Right lung (tissue), 10 donors: ENCODE measurements at places on chromosomes 11 and 22. TPM values are rescaled to one million over a fixed set of nuclear protein-coding genes. Genes with fewer than 3 reads are reported as not detected.

Gene PARVG
- polyA plus RNA-seq: 4.3 TPM

Gene IL10RA
- 4.9 TPM for polyA plus RNA-seq

Gene BRSK2
- 0.55 TPM for polyA plus RNA-seq

Gene SYT9
- polyA plus RNA-seq: 0.13 TPM

Gene SYT12
- 0.31 TPM for polyA plus RNA-seq

Gene PIWIL4
- 6.3 TPM for polyA plus RNA-seq

Gene MYRF
- 35.3 TPM for polyA plus RNA-seq
